ENCODE measurements at places on chromosomes 1 and 21. TPM values are rescaled to one million over a fixed set of nuclear protein-coding genes. Genes with fewer than 3 reads are reported as not detected.

DNA sequence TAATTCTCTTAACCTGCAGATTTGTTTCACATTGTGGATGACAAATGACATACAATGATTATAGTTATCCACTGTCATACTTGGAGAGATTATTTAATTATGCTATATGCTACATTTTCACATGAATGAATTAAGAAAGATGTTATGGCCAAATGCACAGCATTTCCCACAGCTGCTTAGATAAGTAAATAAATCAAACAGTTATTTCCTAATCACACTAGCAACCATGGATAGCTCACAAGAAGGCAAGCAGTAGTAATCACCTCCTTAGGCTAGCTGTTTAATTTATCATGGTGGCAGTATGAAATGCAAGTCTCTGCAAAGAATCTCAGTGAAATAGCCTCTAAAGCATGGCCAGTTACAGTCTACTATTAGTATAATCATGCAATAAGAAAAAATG is 1581.5 kb downstream of the NCAM2 start:
- H3K4me3 ChIP-seq, result no peak overlapping the region
- H3K27ac ChIP-seq, result no peak overlapping the region
- DNase-seq, result no peak
- H3K27me3 ChIP-seq, result no peaks in the 10 kb centered on the region
- peaks cover 3% of the 10 kb centered on the region for H3K4me1 ChIP-seq

DNA sequence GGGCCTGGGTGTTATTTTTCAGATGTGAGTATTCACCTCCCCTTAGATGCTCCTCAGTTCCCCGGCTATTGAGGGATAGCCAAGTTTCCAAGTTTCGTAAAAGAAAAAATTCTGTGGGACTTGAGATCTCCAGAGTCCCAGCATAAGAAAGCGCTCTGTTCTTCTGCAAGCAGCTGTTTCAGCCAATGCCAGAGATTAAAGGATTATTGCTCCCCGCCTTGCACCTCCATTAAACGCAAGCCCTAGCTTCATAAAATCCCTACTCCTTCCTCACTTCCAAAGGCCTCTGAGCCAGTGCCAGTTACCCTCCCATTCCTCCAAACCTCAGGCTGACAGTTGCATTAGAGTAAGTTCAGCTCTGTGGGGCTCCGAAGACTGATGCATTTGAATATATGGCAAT is 56.4 kb downstream of the CHIA start:
- peaks cover 3% of the 10 kb centered on the region for H3K27me3 ChIP-seq
- no peak for DNase-seq
- peaks cover 28% of the 10 kb centered on the region for H3K4me1 ChIP-seq
- no peaks in the 10 kb centered on the region for H3K36me3 ChIP-seq
- H3K4me3 ChIP-seq, result peak overlapping the region; percentile 87

The LCE1F gene
- not detected for total RNA-seq

GRCh38 chr1:241460098-241460873 is 59.3 kb downstream of the FH start:
- no peaks in the 10 kb centered on the region for H3K36me3 ChIP-seq
- H3K27me3 ChIP-seq, result peaks cover 52% of the 10 kb centered on the region
- H3K4me1 ChIP-seq, result peaks cover 7% of the 10 kb centered on the region
- no peak for DNase-seq
- no peak overlapping the region for H3K27ac ChIP-seq

DNA sequence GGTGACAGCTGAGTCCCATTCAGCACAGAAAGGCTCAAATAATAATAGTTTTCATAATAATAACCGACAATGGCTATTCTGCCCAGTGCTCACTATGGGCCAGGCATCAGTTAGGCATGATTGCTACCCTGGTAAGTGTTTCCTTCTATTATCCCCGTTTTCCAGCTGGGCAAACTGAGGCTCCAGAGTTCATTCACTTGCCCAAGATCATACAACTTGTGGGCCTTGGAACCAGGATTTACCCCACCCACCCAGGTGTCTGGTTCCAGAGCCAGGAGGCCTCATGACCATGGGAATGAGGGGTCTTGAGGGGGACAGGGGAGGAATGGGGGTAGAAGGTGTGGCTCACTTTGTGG is 518 bp downstream of the PLOD1 start:
- no peak for DNase-seq
- no peaks in the 10 kb centered on the region for H3K36me3 ChIP-seq
- H3K4me3 ChIP-seq, result peak overlapping the region; percentile 64
- no peaks in the 10 kb centered on the region for H3K27me3 ChIP-seq
- no peak overlapping the region for H3K27ac ChIP-seq

DNA sequence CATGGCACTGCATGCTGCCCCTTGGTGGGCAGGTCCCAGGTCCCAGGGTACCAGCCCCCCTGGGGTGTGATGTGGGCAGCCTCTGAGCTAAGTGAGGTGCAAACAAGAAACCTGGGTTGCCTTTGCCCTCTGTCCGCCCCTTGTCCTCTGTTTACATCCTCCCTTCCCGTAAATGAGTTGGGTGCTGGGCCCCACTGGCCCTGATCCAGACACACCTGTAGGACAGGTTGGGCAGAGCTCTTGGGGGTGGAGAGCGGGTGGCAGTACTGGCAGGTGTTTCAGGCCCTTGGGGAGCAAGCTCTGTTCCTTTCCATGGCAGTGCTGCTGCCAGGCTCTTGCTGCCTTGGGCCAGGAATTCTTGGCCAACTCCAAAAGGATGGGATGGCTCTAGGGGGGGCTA is 35.8 kb downstream of the ELF3 start:
- no peaks in the 10 kb centered on the region for H3K36me3 ChIP-seq
- no peaks in the 10 kb centered on the region for H3K27me3 ChIP-seq
- DNase-seq, result no peak
- H3K27ac ChIP-seq, result no peak overlapping the region
- H3K4me1 ChIP-seq, result no peaks in the 10 kb centered on the region
- no peak overlapping the region for H3K4me3 ChIP-seq

DNA sequence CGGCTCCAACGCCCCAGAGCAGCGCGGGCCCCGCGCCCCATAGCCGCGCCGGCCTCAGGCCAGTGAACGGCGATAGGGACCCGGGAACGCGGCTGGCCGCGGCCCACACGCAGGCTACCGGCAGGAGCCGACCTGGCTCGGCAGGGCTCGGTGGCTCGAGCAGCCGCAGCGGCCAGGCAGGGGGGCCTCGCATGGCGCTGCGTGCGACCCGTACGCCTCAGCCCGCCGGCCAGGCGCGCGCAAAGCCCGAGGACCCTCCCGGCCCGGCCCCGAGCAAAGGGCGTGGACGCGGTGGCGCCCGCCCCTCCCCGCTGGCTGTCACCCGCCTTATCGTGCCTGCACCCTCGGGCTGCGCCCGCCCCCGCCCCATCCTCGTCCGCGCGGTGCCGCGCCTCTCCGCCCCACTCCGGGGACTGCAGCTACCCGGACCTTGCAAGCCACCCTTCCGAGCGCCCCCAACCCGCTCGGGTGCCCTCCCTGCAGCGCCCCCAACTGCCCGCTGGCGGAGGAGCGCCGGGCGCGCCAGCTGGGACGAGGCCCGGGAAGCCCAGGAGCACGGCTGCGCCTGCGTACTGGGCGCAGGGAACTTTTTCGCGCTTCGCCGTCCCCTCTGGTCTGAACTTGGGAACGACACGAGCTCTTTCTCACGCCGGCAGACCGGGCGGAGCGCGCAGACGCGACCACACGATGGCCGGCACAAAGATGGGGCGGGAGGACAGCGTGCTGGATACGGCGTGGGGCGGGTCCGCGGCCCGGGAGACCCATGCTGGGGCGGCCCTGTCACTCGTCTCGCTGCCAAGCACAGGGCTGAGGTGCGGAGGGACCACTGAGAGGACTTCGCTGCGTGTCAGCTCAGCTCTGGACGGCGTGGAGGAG is at the start of gene ABCB10:
TSS of gene ABCB10 (minus strand) at position 248 of the 876 bp plus-strand sequence. CDS start at position 193, 55 bp downstream.
- no peaks in the 10 kb centered on the region for H3K36me3 ChIP-seq
- peak; percentile 96 for DNase-seq

GRCh38 chr21:34679051-34679450 is 10.3 kb downstream of the CLIC6 start:
- no peak for DNase-seq
- peaks cover 15% of the 10 kb centered on the region for H3K4me1 ChIP-seq
- H3K4me3 ChIP-seq, result no peak overlapping the region
- H3K27me3 ChIP-seq, result 0 out of 2 replicates have a peak, but pooled peaks cover 4% of the 10 kb centered on the region
- H3K36me3 ChIP-seq, result peaks cover 19% of the 10 kb centered on the region

GRCh38 chr1:10616696-10617095 is 141.9 kb downstream of the PEX14 start:
- H3K36me3 ChIP-seq, result no peaks in the 10 kb centered on the region
- H3K27ac ChIP-seq, result peak overlapping the region; percentile 38
- no peak overlapping the region for H3K4me3 ChIP-seq
- peaks cover 16% of the 10 kb centered on the region for H3K4me1 ChIP-seq

The ZBTB37 gene
- total RNA-seq, result 14.4 TPM

- H3K4me1 ChIP-seq, result peaks cover 30% of the 10 kb centered on the region
- H3K27me3 ChIP-seq, result no peaks in the 10 kb centered on the region
- no peak overlapping the region for H3K4me3 ChIP-seq
- DNase-seq, result no peak
These were observed 2.6 kb upstream of the SH3BGRL3 start for GRCh38 chr1:26277261-26277661.

- H3K36me3 ChIP-seq, result no peaks in the 10 kb centered on the region
- DNase-seq, result no peak
- H3K27me3 ChIP-seq, result no peaks in the 10 kb centered on the region
- no peak overlapping the region for H3K27ac ChIP-seq
These were observed 68.0 kb upstream of the BACH1 start for GRCh38 chr21:29230551-29231261.

The UHMK1 gene
- 18.8 TPM for total RNA-seq

DNA sequence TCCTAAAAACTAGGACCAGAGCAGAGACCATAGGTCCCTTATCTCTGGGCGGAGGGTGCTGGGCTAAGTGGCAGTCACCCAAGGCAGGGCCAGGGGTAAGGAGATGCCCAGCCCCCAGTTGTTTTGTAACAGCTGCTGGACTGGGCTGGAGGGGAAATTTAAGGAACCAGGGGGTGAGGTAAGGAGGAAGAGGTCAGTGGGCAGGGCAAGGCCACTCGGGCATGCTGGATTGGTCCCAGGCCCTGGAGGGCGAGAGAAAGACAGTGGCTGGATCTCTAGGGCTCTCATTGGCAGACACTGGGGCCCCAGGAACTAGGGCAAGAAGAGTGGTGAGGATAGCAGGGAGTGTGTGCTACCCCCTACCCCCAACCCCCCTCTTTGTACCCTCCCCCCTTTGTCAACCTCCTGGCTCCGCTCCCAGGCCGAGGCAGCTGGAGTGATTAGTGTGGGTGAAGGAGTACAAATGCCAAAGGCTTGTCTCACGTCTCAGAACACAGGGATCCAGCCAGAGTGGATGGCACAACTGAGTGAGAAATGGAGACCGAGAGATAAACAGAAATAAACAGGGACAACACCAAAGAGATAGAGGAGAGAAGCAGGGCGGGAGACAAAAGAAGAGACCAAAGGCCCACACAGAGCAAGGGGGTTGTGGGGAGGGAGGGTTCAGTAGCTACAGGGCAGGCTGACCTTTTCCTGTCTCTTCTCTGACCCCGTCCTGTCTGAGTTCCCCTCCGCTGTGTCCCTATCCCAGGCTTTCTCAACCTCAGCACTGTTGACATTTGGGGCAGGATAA is 20.5 kb upstream of the THRAP3 start:
- H3K27me3 ChIP-seq, result no peaks in the 10 kb centered on the region
- no peak for DNase-seq
- H3K4me1 ChIP-seq, result peaks cover 15% of the 10 kb centered on the region

- H3K4me3 ChIP-seq, result no peak overlapping the region
- H3K27me3 ChIP-seq, result no peaks in the 10 kb centered on the region
- H3K27ac ChIP-seq, result no peak overlapping the region
- H3K4me1 ChIP-seq, result 0 out of 2 replicates have a peak, but pooled peaks cover 4% of the 10 kb centered on the region
- H3K36me3 ChIP-seq, result peaks cover 70% of the 10 kb centered on the region
- no peak for DNase-seq
These were observed 22.0 kb downstream of the NSL1 start for GRCh38 chr1:212769459-212770167.

DNA sequence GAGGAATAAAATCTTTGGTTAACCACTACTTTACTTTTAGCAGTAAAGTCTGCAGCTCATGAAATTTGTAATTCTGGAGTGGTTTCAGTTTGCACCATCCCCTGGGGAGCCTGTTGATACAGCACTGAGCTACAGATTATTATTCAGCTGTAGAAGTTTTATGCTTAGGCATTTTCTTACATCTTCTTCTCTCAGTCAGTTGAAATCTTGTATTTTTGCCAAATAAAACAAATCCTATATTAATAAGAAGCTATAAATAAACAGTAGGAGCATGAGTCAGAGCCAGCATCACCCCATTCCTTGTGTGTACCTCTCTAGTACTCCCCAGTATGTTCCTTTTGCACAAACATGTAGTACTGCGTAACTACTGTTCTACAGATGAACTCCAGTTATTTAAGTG is 118.9 kb downstream of the ATF6 start:
- no peaks in the 10 kb centered on the region for H3K27me3 ChIP-seq
- H3K36me3 ChIP-seq, result no peaks in the 10 kb centered on the region
- H3K4me1 ChIP-seq, result peaks cover 2% of the 10 kb centered on the region
- no peak overlapping the region for H3K4me3 ChIP-seq

The ANGPTL1 gene
- total RNA-seq, result not detected

The PROK1 gene
- total RNA-seq, result not detected

DNA sequence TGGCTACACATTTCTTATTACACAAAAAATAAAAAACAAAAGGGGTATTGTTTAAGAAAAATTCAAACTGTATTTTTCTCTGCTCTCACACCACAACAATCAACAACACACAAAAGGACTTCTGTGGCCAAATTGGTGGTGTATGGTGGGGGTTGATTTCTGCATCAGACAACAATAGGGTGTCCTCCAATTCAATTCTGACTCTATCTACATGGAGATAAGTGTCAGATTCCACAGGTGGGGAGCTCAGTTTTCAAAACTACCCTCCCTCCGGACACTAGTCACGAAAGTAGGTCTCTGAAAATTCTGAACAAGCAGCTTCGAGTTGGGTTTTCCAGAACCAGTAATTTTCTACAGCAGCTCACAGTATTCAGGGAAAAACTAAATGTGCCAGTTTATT is 744.9 kb upstream of the NCAM2 start:
- no peak overlapping the region for H3K27ac ChIP-seq
- H3K4me1 ChIP-seq, result peaks cover 11% of the 10 kb centered on the region
- no peaks in the 10 kb centered on the region for H3K36me3 ChIP-seq
- no peak for DNase-seq

GRCh38 chr1:63892632-63893395 is 119.0 kb downstream of the ROR1 start:
- H3K36me3 ChIP-seq, result 0 out of 2 replicates have a peak, but pooled peaks cover 3% of the 10 kb centered on the region
- peaks cover 56% of the 10 kb centered on the region for H3K4me1 ChIP-seq
- no peak overlapping the region for H3K4me3 ChIP-seq
- peak overlapping the region; percentile 25 for H3K27ac ChIP-seq
- no peaks in the 10 kb centered on the region for H3K27me3 ChIP-seq

The ADAM30 gene
- not detected for total RNA-seq

- no peak for DNase-seq
- H3K36me3 ChIP-seq, result no peaks in the 10 kb centered on the region
- no peak overlapping the region for H3K4me3 ChIP-seq
- no peak overlapping the region for H3K27ac ChIP-seq
These were observed 16.1 kb upstream of the ETV3 start for GRCh38 chr1:157154291-157154690.

- H3K27me3 ChIP-seq, result peaks cover 28% of the 10 kb centered on the region
- H3K4me3 ChIP-seq, result peak overlapping the region; percentile 75
- H3K27ac ChIP-seq, result no peak overlapping the region
- no peak for DNase-seq
- H3K4me1 ChIP-seq, result peaks cover 38% of the 10 kb centered on the region
These were observed 6.7 kb downstream of the EFNA4 start for GRCh38 chr1:155070158-155070621.

The FAAH gene
- total RNA-seq, result 26.4 TPM
